ENCODE measurements at places on chromosomes 6 and 20.

GRCh38 chr6:31971993-31972708 lies at the start of gene DXO:
DXO (minus strand) TSS chr6:31972138; CDS start chr6:31971675, 463 bp downstream.
- peak; percentile 99 for DNase-seq

GRCh38 chr20:5000263-5001173 lies 792 bp downstream of the SLC23A2 start:
- peak; percentile 18 for DNase-seq

GRCh38 chr6:150666071-150666470 lies 66.4 kb downstream of the PLEKHG1 start:
- DNase-seq, result no peak

DNA sequence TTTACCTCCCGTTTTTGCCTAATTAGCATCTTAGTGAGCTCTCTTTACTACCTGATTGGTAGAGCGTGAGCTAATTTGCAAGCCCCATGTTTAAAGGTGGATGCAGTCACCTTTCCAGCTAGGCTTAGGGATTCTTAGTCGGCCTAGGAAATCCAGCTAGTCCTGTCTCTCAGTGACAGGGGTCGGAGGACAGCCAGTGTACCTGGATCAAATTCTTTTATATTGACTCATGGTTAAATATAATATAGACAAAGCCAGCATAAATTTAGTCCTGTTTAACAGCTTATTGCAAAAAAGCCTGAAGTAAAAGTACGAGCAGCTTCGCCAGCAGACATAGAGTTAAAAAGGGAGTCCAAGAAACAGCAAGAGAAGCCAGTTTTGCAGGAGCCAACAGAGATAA lies 12.2 kb upstream of the GSTA3 start:
- no peak for DNase-seq

GRCh38 chr6:17381424-17382147 lies 11.8 kb upstream of the CAP2 start:
- DNase-seq, result peak; percentile 83

DNA sequence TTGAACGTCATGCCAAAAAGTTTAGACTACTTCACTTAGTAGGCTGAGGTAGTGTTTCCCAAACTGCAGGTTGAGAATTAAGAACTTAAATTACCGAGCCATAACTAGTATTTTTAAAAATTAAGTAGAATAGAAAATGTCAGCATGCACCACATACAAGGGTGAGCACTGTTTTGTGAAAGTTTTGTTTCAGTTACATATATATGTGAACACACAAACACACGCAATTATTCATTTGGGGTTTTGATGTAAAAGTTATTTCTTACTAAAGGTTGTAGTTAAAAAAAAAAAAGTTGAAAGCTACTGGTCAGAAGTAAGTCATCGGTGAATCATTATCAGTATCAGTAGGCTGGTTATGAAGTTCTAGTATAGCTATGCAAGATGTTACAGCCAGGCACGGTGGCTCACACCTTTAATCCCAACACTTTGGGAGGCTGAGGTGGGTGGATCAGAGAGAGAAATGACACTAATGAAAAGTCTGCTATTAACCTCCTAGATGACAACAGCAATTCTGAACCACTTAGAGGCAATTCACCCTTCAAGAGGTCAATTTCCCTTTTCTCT lies 24.1 kb downstream of the FASTKD5 start:
- peak; percentile 62 for DNase-seq

GRCh38 chr6:71197267-71197666 lies 91.3 kb upstream of the OGFRL1 start:
- DNase-seq, result peak; percentile 49

- peak; percentile 95 for DNase-seq
Observed at GRCh38 chr6:151004383-151005024, 139.0 kb downstream of the MTHFD1L start.

DNA sequence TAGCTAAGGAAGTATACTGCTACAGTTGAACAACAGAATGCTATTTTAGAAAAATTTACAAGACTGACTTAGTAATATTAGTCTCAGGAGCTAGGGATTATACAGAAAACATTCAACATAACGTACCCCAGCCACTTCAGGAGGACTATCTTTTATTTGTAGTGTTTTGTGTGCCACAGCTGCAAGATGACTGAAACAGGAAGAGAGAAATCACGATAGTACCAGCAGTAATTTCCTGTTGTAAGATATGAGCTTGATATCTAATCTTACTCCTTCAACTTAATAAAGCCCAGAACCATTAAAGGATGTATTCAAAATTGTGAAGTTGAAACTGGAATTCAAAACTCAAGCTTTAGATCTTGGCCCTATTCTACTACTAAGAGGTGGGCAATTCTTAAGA lies 42.1 kb downstream of the SLC35A1 start:
- DNase-seq, result no peak

GRCh38 chr6:155638200-155638599 lies 182.6 kb upstream of the NOX3 start:
- no peak for DNase-seq

DNA sequence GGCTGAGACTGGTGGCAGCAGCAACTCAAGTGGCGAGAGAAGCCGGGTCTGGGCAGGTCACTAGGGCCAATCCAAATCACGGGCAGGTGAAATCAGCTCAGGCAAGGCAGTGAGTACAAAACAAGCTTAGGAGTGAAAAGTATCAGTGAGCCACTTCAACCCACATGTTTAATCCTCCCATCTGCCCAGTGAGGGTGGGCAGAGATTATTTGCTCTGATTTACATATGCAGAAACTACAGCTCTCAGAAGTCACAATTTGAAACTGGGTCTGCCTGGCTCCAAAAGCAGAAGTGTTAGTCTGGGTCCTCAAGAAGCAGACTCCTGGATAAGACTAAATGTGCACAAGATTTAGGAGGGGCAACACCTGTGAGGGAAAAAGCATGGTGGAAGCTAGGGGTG lies 173.7 kb upstream of the LRFN2 start:
- no peak for DNase-seq

GRCh38 chr20:62929051-62929538 lies 2.8 kb upstream of the DIDO1 start:
- DNase-seq, result peak; percentile 58

DNA sequence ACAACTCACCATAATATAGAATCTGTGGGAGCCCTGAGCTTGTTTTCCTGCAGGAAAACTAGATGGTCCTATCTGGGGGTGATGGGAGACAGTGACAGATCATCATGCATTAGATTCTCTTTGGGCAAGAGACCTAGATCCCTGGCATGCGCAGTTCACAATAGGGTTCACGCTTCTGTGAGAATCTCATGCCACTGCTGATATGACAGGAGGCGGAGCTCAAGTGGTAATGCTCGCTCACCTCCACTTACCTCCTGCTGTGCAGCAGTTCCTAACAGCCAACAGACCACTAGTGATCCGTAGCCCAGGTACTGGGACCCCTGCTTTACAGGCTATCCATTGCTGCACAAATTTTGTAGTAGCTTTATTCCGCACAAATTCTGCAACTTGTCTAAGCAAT lies 84.5 kb downstream of the HIVEP2 start:
- no peak for DNase-seq

GRCh38 chr6:149164199-149164750 lies 153.2 kb upstream of the TAB2 start:
- no peak for DNase-seq

DNA sequence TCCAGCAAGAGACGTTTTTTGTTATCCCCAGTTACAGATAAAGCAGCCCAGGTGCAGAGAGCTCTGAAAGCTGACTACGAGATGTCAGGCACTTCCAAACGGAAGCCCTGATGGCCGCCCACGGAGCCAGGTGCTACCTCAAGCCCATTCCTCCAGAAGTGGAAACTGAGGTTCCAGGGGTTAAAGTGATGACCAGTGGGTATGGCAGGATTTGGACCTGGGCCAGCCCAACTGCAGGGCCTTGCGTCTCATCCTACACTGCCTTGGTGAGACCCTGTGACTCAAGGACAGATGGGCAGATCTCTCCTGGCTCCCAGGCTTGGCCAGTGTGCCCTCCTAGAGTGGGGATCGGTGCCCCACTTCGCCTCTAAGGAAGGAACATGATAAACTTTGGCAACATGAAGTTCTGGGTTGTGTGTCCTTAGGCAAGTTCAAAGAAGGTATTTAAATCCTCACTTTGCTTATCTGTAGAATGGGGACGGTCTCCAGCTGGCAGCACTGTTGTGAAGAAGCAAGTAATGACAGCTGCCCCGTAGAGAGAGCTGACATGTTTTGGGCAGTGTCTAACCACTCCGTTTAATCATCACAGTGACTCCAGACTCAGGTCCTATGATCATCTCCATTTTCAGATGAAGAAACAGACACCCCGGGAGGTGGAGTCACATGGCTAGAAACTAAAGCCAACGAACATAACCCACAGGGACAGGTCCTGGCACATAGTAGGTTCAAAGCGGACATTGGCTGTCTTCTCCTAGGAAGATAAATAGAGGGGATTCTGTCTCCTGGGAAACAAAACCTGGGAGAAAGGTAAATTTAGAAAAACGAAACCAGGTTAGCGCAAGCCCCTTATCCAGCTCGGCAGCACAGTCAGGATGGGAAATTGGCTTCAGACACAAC lies 34.4 kb upstream of the CDH22 start:
- no peak for DNase-seq

DNA sequence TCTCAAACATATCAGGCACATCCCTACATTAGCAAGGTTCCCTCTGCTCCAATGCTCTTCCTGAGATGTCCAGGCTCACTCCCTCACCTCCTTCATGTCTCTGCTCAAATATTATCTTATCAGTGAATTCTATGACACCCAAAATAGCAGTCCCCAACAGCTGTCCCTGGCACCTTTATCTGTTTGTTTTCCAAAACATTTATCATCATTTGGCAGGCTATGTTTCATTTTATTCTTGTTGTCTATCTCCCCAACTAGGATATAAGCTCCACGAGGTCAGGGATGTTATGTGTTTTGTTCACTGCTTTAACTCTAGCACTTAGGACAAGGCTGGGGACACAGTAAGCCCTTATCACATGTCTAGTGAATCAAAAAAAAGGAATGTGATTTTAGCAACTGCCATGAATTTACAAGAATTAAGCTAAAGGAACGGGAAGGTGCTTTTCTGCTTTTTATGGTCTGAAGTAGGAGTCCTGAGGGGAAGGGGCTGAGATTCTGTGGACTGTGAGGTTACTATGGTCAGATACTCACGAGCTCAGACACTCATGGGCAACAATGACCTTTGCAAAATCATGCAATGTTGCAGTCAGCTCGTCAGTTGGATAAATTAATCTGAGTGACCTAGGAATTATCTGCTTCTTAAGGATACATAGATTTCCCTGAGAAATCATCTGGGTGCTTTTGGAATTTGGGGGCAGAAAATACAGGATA lies 1.9 kb upstream of the IL22RA2 start:
- no peak for DNase-seq

DNA sequence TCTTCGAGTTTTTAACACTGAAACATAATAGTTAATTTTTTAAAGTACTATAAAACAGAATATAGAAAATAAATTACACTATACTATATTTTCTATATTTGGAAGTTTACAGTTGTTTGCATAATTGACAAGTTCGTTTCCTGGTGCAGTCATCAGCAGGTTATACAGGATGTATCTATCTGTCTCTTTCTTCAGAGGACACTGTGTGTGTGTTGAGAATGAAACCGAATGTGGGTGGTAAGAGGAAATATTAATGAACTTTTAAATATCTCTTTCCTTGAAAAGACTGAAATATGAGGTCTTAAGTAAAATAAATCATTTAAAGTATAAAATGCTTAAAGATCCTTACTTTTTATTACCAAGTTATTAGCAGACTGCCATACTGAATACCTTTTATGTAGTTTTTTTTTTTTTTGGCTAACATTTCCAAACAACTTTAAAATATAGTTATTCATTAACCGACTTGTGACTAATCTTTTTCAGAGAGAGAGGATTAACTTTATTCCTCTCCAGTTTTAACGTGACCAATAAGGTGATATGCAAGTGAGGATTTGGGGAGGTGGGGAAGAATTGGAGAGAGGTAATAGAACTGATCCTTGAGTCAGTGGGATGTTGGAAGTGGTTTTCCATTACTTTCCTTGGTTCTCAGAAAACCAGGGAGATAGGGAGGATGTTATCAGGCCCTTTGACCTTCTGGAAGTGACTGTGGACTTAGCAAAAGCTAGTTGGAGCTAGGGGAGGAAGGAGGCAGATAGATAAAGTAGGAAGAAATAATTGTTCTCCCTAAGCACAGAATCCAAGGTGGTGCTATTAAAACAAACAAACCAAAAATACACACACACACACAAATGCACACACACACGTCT lies 380.0 kb upstream of the FLRT3 start:
- DNase-seq, result no peak

- DNase-seq, result no peak
Observed at GRCh38 chr20:16709017-16709416, 20.8 kb upstream of the SNRPB2 start.

GRCh38 chr6:10314163-10314955 lies 100.5 kb downstream of the TFAP2A start:
- no peak for DNase-seq

- no peak for DNase-seq
Observed at GRCh38 chr6:9711365-9711764, 703.5 kb downstream of the TFAP2A start.

GRCh38 chr20:2133318-2134183 lies 31.9 kb downstream of the STK35 start:
- DNase-seq, result peak; percentile 79

- no peak for DNase-seq
Observed at GRCh38 chr20:34312024-34312460, 8.9 kb upstream of the AHCY start.

DNA sequence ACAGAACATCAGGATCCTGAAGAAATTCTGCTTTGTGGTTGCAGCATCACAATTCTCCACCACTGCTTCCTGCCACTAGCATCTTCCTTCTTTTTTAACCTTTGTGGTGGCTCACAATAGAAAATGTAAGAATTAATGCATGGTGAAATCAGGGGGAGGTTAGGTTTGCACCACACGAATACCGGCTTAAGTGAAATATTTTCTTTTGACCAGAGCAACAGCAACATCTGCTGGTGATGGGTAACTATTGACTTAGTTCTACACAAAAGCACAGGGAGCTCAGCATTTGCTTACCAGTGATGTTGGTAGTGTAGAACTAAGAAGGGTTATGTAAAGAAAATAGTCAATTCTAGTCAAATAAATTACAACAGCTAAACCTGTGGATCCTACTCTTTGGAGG lies 280.5 kb downstream of the SYNE1 start:
- DNase-seq, result peak; percentile 47

DNA sequence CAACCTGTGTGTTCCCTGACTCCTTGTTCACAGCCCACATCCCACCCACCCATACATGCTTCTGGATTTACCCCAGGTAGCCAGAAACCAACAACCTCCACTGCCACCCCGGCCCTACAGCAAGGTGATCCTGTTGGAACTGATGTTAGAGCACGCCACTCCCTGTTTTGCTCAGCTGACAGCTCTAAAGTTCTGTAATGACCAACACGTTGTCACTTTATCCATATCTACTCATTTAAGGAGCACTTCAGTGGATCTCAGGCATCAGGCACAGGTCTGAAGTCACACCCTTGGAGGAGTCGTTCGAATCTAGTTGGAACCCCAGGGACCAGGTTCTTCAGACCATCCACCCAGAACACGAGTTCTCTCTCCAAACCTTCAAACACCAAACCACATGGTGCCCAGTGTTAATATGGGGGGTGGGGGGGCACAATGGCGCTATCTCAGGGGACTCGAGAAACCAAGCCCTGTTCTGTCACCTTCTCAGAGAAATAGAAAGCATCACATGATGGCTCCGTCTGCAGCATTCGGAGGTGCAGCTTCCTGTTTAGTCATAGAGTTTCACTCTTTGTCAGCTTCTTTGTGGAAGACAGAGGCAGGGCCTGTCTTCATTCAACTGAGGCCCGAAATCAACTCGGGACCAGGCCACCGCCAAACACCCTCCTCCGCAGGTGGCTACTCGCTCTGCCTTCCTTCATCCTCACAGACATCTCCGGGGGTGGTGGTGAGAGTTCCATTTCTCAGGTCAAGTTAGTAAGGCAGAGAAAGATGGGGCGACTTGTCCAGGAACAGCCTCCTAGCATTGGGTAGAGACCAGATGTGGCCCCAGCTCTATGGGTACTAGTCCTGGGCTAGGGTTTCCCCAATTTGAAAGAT lies 142.2 kb downstream of the NFATC2 start:
- DNase-seq, result no peak
